ENCODE measurements at places on chromosomes 12 and 14. TPM values are rescaled to one million over a fixed set of nuclear protein-coding genes. Genes with fewer than 3 reads are reported as not detected.

MGAT4C gene
- under 0.01 TPM for total RNA-seq

CDK2 gene
- 8.8 TPM for total RNA-seq

KLHL33 gene
- total RNA-seq, result 0.26 TPM

IL22 gene
- not detected for total RNA-seq

ETFBKMT gene
- total RNA-seq, result 2.9 TPM

RNASE2 gene
- total RNA-seq, result not detected

KRT82 gene
- total RNA-seq, result not detected

AMN gene
- total RNA-seq, result 6.0 TPM

DYRK2 gene
- total RNA-seq, result 19.8 TPM

MANSC4 gene
- not detected for total RNA-seq

ENTPD5 gene
- 4.4 TPM for total RNA-seq

SCN8A gene
- 11.2 TPM for total RNA-seq

TAS2R13 gene
- total RNA-seq, result 2.3 TPM

USP30 gene
- total RNA-seq, result 14.5 TPM

ASIC1 gene
- total RNA-seq, result 0.99 TPM

YBX3 gene
- total RNA-seq, result 293 TPM

SERPINA5 gene
- 76.0 TPM for total RNA-seq

KRT6C gene
- total RNA-seq, result not detected

NPAS3 gene
- 0.33 TPM for total RNA-seq

MRPL51 gene
- 25.1 TPM for total RNA-seq

HPD gene
- 5.7 TPM for total RNA-seq

TBX3 gene
- 4.2 TPM for total RNA-seq

POU6F1 gene
- total RNA-seq, result 6.2 TPM

KCNMB4 gene
- total RNA-seq, result 1.6 TPM

TMEM233 gene
- total RNA-seq, result not detected

RERG gene
- total RNA-seq, result 10.9 TPM

SVOP gene
- total RNA-seq, result 0.52 TPM

COX8C gene
- not detected for total RNA-seq

WNT1 gene
- not detected for total RNA-seq

TMEM229B gene
- 2.0 TPM for total RNA-seq

ARL6IP4 gene
- total RNA-seq, result 237 TPM

MTRFR gene
- total RNA-seq, result 4.9 TPM

NKX2-1 gene
- not detected for total RNA-seq

NYNRIN gene
- total RNA-seq, result 7.5 TPM

GYS2 gene
- not detected for total RNA-seq

TAS2R8 gene
- not detected for total RNA-seq

IFNG gene
- not detected for total RNA-seq

GLS2 gene
- 44.4 TPM for total RNA-seq

TAS2R46 gene
- total RNA-seq, result 3.9 TPM

TPPP2 gene
- 1.3 TPM for total RNA-seq

CD163L1 gene
- total RNA-seq, result 1.6 TPM

OVCH1 gene
- 0.52 TPM for total RNA-seq

CD9 gene
- 91.3 TPM for total RNA-seq

LUM gene
- total RNA-seq, result 35.9 TPM

OTUB2 gene
- total RNA-seq, result 1.8 TPM

CIDEB gene
- 34.0 TPM for total RNA-seq

CLECL1 gene
- total RNA-seq, result not detected

FGF6 gene
- not detected for total RNA-seq

AMHR2 gene
- total RNA-seq, result 2.3 TPM

KRT77 gene
- total RNA-seq, result not detected

AJUBA gene
- 19.5 TPM for total RNA-seq

OTOGL gene
- 0.33 TPM for total RNA-seq

SMOC1 gene
- 14.0 TPM for total RNA-seq

GALNT4 gene
- 16.6 TPM for total RNA-seq

REP15 gene
- 2.0 TPM for total RNA-seq

LRP1-AS gene
- total RNA-seq, result not detected

PZP gene
- total RNA-seq, result not detected
